PC-3 (cell line): ENCODE measurements at places on chromosomes 5 and 9. TPM values are rescaled to one million over a fixed set of nuclear protein-coding genes. Genes with fewer than 3 reads are reported as not detected.

The IFNA13 gene
- not detected in 2 replicates for total RNA-seq

The SLC36A3 gene
- not detected in 2 replicates for total RNA-seq

The GABRP gene
- total RNA-seq, result not detected in 2 replicates

The ASPN gene
- total RNA-seq, result not detected in 2 replicates

The HAVCR2 gene
- 0.04 TPM in 1 of 2 replicates, not detected in the other for total RNA-seq

The GPR21 gene
- 0.15 TPM in 1 of 2 replicates, not detected in the other for total RNA-seq
